ENCODE measurements at places on chromosomes 5 and 9. TPM values are rescaled to one million over a fixed set of nuclear protein-coding genes. Genes with fewer than 3 reads are reported as not detected.

- no peak for DNase-seq
Observed at GRCh38 chr5:132074772-132075718, 1.5 kb downstream of the CSF2 start.

- DNase-seq: no peak
Observed at GRCh38 chr9:94178927-94179326, 80.2 kb upstream of the ZNF169 start.

GRCh38 chr9:76638001-76638400 lies 126.2 kb upstream of the PCA3 start:
- no peak for DNase-seq

Gene IGFBPL1
- polyA plus RNA-seq: 2.1 TPM

Gene SPOCK1
- 6.4 TPM for polyA plus RNA-seq

DNA sequence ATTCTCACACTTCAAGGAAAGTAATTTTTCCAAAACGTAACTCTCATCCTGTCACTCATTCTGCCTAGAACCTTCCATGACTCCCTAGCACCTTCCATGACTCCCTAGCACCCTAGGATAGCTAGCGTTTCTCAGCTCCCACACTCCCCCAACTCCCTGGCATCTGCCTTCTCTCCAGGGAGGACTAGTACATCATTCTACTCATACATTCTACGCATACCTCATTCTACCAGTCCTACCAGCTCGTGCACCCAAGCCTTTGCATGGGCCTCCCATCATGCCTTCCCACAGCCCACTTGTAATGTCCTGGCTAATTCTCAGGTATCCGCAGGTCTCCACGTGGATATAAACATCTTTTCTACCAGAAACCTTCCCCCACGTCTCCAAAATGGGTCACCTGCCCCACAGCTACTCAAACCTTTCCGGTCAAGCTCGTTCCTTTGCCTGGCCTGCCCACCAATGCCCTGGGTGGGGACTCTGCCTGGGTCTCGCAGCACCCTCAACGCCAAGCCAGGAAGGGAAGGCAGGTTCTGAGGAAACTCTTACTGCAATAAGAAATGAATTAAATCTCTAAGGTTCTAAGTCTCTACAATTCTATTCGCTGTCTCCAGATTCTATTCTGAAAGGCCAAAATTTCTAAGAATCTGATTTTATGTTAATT lies 930 bp downstream of the ANKS6 start:
- DNase-seq: no peak

DNA sequence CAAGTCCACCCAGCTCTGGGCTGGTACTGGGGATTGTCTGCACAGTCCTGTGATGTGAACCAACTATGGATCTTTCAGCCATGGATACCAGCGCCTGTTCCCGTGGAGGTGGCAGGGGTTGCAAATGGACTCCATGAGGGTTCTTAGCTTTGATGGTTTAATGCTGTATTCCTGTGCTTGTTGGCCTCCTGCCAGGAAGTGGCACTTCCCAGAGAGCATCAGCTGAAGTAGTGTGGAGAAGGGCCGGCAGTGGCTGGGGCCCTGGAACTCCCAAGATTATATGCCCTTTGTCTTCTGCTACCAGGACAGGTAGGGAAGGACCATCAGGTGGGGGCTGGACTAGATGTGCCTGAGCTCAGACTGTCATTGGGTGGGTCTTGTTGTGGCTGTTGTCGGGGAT lies 1104.8 kb upstream of the COX7C start:
- DNase-seq: no peak

Gene NTRK2
- polyA plus RNA-seq: 113 TPM

Gene ELOVL7
- 17.0 TPM for polyA plus RNA-seq

DNA sequence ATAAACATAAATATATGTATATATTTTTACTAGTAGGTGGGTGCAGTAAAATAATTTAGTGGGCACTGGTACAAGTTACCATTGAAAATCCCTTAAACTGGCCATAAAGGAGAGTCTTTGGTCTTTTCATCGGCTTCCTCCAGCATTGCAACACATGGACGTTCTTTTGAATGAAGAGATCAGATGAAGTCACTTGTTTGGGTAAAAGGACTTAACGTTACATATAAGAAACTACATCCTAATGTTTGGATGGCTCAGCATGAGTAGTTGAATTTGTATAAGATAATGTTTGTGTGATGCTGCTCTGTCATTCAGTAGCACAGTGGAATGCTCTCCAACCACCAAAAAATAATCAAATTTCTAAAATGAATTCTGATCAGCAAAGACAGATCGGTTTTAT lies 31.6 kb downstream of the AFAP1L1 start:
- no peak for DNase-seq

DNA sequence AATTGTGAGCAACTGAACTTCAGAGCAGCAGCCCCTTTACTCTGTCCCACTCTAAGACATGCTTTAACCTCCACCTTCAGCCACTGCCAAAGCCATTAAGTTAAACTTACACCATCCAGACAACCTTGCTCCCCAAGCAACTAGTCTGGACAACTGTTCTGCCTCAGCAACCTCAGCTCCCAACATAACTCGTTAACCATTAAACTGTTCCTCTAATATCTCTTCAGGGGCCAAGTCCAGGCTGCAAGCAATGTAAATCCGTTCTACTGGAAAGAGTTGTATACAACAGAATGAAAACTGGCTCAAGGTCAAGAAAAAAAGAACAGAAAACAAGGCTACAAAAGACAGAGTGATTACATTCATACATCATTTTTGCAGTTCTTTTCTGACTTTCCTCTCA lies 131.7 kb upstream of the TARS1 start:
- no peak for DNase-seq

GRCh38 chr5:132427281-132428146 lies 58.0 kb downstream of the SLC22A5 start:
- DNase-seq: no peak

Gene TTC23L
- 3.2 TPM for polyA plus RNA-seq

GRCh38 chr5:170251462-170251861 lies 18.7 kb downstream of the C5orf58 start:
- no peak for DNase-seq

DNA sequence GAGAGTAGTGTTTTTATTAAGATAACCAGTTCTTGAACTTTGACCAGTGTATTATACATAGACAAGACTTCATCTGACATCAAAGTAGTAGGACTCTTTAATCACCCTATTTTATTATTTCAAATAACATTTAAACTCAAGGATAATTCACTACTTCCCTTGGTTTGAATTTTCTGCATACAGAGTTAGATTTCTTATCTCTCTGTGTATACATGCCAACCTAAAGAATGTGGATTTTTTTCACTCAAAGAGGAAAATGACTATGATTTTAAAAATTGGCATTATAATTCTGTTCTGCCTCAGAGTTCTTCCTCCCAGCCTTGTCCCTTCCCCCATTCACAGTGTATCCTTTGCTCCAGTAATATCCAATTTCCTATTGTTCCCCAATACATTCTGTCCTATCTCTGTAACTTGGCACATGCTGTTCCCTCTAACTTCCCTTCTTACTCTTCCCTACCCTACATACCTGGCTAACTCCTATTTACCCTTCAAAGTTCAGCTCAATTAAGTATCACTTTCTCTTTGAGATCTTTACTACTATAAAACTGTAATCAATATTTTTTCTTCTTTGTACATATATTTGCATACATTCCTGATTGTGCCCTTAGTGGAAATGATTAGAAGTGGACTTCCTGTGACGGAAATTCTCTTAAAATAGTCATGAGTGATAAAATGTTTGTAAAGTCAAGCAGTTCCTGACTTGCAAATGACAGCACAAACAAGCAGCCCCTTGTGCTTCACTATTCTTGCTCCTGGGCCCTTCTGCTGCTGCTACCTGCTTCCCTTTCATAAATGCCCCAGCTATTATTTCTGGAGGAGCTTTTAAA lies 38.1 kb upstream of the DENND4C start:
- no peak for DNase-seq

DNA sequence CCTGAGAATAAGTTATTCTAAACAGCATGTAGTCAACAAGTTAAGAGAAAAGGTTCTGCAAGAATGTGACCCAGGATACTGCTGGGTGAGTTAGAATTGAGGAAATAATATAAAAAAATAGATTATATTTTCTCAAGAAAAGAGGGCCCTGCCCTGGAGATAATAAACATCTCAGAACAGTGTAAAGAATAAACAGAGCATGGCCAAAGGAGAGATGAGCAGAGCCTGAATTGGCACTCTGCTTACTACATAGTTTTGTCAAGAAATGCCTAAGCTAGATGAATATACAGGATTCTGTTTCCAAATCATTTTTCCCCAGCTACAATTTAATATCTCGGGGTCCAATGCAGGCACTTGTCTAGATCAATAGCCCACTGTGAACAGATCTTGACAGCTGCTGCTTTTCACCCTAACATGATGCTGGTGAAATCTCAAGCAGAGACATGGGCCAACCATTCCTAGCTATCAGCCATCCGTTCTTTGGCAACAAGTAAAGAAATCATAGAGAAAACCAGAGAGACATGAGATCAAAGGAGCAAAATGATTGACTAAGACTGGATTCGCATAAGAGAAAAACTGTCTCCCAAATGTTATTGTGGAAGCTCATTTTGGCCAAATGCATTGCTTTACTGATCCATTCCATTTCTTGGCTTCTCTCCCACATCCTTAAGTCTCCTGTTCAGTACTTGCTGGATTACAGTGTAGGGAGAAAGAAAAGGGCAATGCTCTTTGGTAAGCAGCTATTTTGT lies 173.2 kb downstream of the PRELID2 start:
- no peak for DNase-seq

Gene PDZD2
- polyA plus RNA-seq: 16.6 TPM

DNA sequence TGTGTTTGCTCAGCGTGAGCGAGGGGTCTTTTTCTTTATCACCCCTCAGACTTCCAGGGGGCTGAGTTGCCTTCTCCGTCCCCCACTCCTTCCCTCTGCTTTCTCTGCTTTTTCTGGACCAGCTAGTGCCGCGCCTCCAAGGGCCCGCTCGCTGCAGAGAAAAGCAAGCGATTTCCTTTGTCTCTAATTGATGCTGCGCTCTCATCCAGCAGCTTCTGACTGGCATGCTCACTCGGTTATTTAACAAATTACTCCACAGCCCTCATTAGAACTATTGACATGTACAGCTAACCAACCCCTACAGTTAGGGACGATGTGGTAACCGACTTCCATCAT lies 288.0 kb downstream of the ELAVL2 start:
- DNase-seq: no peak

Gene GPR151
- polyA plus RNA-seq: not detected

- no peak for DNase-seq
Observed at GRCh38 chr9:88106492-88106891, 31.8 kb downstream of the SPATA31C2 start.

Gene CD180
- polyA plus RNA-seq: 0.70 TPM
